ENCODE measurements at places on chromosomes 12 and 14.
A peak's percentile ranks its signal among the peaks of the same experiment; 100 is the strongest.

GRCh38 chr14:22070119-22070982 lies 396.7 kb upstream of the OR4E1 start:
- DNase-seq: no peak

- no peak for DNase-seq
Measured at GRCh38 chr12:116138364-116138763, 139.1 kb downstream of the MED13L start.

GRCh38 chr14:99924379-99924778 lies 131.2 kb downstream of the EML1 start:
- DNase-seq: no peak

DNA sequence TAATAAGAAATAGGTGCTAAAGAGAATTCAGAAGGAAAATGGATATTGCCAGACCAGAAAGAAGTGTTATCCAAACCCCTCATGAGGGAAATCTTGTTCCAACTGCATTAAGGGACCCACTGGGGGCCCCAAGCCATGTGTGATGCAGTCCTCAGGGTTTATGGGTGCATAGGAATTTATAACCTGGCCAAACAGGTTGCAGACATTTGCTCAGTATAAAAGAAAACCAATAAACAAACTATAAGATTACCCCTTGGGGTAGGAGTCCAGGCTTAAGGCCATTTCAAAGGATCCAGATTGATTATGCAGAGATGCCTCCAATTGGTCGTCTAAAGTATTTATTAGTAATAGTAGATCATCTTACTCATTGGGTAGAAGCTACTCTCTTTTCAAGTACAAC lies 240.9 kb upstream of the DIO3 start:
- no peak for DNase-seq

DNA sequence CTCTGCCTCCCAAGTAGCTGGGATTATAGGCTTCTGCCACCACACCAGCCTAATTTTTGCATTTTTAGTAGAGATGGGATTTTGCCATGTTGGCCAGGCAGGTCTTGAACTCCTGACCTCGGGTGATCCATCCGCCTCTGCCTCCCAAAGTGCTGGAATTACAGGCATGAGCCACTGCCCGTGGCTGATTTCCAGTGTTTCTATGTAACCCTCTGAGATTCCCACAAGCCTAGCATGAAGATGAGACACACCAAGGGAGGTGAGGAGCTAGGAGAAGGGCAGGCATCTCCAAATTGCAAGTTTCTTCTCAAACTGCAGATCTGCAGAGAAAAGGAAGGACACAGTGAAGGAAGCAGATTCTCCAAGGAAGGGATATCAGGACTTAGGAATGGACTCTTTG lies 125.0 kb downstream of the CACNA1C start:
- no peak for DNase-seq

DNA sequence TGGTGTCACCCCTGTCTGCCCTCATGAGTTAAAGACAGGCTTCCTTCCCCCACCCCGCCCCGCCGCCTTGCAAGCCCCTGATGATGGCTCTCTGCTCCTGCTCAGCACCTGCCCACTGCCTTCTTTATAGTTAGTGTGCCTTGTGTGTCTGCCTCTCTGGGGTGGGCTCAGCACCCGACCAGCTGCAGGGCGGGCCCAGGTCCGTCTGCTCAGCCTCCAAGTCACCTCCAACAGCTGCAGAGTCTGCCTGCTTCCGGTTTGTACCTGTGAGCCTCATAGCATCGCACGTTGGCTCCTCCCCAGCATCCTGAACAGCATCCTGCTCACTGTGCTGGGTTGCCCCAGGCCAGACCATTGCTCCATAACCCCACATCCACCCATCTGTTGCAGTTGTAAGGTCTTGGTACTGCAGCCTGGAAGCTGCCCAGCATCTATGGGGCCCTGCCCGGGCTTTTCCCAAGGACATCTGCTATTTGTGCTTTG lies 3.5 kb downstream of the TGFB3 start:
- no peak for DNase-seq

- peak; percentile 36 for DNase-seq
Measured at GRCh38 chr14:58401587-58401986, 5.9 kb downstream of the TOMM20L start.

GRCh38 chr14:44928793-44929192 lies 33.0 kb downstream of the KLHL28 start:
- DNase-seq: no peak

DNA sequence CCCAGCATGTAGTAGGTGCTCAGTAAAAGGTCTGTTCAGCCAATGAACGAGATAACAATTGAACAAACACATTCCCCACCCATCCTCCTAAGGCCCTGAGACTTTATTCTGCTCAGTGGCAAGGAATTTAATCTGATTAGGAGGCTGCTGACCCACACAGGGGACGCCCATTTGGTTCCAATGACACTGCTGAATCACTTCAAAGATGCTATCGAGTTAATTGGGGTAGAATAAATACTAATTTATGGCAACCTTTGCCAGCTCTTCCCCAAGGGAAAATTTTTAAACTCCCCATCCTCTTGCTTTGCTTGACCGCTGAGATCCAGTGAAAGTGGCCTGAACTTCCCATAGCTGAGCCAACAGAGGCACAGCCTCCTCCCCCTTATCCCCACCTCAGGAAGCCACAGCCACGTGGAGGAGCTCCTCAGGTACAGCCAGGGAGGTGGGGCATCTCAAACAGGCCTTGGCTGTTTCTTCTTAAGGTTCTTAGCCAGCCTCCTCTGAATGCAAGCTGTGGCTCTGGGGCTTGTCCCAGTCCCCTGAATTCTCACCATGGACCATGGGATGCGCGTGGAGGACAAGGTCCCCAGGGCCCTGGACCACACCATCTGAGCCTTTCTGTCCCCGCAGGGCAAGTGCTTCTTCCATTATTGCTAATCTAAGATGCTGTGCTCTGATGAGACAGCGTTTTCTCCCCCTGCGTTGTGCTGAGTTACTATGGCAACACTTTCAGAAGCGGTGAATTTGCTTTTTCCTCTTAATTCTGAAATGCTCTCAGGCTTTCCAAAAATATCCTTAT lies 26.7 kb downstream of the C14orf132 start:
- DNase-seq: no peak

DNA sequence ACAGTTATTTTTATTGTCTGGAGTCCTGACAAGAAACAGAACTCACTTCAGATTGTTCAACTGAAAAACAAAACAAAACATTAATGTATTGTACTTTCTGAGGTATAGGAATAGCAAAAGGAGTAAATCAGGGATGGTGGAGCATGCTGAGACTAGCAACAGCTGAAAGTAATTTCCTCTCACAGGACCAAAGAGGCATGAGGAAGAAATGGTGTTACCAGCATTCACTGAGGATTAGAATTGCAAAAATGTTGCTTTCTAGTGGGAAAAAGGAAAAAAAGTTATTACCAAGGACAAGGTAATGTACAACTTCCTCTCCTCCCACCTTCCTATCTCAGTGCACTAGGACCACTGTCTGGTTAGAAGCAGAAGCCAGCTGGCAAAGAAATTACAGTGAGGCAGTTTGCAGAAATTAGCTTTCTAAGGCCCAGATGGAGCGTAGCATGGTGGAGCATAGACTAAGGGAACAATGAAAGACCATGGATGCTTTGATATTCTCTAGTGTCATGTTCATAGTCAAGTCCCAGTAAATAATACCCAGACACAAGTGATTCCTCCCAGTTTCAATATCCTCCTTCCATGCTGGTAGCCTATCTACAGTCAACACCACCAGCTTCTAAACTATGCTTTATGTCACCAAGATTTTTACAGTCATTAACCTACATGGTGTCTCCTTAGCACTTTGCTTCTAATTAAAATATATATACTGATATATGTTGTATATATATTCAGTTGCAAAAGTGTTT lies 133.7 kb upstream of the DCN start:
- DNase-seq: no peak

GRCh38 chr12:128052331-128052730 lies 214.6 kb upstream of the TMEM132C start:
- peak; percentile 36 for DNase-seq

DNA sequence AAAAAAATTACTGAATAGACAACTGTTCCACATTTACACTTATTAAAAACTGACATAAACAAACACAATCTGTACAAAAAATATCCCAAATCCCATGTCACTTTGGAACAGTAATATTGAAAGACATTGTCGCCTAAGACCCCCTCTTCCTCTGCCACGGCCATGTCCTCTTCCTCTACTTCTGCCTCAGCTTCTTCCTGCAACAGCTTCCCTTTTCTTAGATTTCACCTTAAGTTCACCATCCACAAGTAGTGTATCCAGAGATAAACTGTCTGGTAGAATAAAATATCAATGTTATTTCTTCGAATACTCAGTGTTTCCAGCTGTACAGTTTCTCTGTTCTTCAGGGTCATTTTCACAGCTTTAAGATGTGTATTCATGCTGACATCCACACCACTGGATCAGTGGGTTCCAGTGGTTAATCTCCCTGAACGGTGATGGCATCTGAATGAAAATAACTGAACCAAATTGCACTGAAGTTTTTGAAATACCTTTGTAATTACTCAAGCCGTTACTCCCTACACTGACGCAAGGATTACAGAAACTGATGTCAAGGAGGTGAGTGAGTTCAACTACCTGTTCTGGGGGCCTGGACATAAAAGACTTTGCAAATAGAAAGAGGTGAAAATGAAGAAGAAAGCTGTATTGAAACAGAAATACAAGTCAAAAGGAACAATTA lies 208.5 kb downstream of the C12orf50 start:
- peak; percentile 66 for DNase-seq

DNA sequence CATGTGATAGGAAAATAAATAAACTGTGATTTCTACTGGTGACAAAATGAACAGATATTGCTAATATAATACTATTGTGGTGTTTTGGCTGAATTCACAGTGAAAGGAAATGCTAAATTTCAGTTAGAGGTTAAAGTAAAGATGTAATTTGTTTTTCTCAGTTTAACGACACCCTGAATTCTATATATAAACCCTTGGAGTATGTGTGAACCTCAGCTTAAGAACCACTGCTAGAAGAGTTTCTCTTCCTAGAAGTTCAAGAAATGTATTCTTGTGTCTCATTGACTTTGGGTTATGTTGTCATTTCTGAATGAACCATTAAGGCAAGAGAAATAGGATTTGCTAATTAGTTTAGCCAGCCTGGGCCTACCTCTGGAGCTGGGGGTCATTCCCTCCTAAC lies 8.2 kb downstream of the FBXO34 start:
- no peak for DNase-seq

DNA sequence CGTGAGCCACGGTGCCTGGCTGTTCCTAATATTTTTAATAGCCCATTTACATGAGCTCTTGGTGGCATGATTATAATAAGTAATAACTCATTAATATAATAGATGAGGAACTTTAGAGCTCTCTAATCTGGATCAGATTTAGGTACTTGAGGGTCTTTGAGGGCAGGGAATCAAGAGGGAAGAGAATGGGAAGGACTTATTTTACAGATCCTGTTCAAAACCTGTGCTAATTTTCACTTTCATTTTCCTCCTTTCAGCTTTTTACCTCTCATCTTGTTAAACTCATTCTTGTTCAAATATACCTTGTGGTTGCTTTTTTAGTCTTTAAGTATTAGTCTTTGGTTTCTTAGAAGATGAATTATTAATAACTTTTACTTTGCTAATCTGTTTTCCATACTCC lies 5.6 kb downstream of the NECAP1 start:
- no peak for DNase-seq

- DNase-seq: no peak
Measured at GRCh38 chr12:113638460-113638775, 166.7 kb upstream of the LHX5 start.

GRCh38 chr14:105067140-105067968 lies 2.1 kb upstream of the GPR132 start:
- DNase-seq: peak; percentile 30

DNA sequence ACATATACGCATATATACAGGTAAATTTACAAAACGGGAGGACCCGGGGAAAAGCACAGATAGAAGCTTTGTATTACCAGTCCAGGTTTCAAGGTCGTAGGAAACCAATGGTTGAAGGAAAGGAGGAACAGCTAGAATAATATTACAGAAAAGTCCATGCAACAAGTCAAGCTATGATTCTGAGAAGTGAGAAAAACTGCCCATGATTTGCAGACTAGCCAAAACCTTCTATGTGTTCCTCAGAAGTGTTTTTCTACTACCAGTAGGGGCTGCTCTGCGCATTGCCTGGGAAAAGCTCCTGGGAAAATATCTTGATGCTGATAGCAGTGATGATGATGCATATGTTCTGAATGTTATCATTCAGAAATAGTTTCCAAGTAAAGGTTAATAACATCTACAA lies 2.2 kb downstream of the PDZRN4 start:
- DNase-seq: peak; percentile 44

DNA sequence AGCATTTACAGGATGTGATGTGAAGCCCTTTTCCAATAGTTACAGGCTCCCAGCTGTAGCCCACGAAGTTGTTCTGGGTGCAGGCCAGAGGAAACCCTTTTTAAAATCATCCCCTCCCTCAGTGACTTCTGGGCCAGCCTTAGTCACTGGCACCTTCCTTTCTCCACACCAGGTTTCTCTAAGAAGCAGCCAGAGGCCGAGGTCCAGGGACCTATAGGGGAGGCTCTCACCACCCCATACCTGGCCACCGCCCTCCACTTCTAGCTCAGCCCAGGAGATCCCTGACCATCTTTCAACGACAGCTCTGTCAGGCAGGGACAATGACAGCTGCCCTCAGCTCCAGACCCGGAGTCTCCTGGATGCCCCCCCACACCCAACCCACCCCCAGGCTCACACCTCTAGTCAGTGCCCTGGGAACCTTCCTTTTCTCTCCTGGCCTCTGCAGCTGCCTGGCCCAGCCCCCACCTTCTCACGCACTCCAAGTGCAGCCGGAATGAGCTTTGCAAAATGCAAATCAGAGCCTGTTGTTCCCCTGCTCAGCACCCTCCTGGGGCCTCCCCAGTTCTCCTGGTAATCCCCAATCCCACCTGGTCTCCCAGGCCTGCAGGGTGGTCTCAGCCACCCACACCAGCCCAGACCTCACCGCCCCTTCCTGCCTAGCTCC lies 46.7 kb downstream of the TESC start:
- DNase-seq: no peak
